ENCODE measurements at places on chromosomes 16 and 17. TPM values are rescaled to one million over a fixed set of nuclear protein-coding genes. Genes with fewer than 3 reads are reported as not detected.

DNA sequence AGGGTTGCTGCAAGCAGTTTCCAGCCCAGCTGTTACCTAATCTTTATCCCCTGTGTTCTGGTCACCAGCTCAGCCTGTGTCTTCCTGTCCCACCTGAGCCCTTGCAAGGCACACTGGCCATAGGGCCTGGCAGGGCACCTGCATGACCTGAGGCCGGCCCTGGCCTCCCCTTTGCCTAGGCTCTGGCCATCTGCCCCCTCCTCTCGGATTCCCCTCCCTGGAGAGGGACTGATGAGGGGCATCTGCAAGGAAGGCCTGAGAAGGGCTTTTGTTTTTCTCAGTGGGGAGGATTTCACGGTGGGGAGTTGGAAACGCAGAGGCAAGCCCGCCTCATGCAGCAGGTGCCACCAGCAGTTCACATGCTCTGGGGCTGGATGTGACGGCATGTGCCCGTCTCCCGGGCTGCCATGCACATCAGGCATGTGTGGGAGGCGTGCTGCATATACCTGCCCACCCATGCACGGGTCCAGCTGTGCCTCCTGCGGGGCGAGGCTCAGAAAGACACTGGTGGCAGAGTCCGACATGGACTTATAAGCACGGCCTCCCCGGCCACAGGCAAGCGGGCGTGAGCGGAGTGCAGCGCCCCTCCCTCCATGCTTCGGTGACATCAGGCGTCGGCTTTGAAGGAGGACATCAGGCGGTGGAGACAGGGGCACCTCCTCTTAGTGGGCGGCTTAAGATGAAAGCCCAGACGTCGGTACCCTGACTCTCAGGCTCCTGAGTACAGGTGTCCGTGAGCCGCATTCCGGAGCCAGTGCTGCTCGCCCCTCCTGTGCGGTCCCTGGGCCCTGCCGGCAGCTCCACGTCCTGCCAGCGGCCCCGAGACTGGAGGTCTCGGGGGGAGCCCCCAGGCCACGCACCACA lies 16.5 kb downstream of the ASPSCR1 start:
- DNase-seq = no peak

DNA sequence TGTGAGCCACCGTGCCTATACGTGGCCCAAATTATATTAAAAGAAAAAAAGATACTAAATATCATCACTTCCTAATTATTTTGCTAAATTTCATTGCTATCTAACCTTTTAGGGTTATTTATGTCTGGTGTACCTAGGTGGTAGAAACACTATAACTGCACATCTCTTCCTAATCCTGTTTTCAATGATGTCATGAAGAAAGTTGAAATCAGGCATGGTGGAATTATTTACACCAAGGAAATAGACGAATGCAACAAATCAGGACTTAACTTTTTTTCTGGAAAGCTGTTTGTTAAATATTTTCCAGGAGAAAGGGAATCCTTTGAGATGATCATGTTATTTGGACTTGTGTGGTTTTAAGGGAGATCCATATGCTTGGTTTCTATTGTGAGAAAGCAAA lies 39.2 kb upstream of the SKAP1 start:
- DNase-seq = no peak

- peak; percentile 12 for DNase-seq
These were observed 134.2 kb downstream of the ABCC1 start for GRCh38 chr16:16083421-16084156.

DNA sequence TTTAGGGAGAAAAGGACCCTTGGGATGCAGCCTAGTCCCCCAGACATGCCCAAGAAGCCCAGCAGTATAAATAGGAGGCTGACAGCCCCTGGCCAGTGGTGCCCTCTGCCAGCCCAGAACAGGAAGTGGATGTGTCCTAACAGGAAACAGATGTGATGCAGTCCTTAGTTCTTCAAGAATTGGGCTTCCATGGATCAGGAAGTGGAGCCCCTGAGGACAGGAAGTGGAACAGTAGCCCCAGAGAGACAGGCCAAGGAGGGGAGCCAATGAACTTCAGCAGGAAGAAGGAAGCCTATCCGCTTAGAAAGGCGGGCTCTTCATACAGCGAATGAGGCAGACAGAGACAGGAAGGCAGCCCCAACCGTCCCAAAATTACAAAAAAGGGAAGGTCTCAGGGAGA lies 7.2 kb downstream of the CTF1 start:
- DNase-seq = no peak

DNA sequence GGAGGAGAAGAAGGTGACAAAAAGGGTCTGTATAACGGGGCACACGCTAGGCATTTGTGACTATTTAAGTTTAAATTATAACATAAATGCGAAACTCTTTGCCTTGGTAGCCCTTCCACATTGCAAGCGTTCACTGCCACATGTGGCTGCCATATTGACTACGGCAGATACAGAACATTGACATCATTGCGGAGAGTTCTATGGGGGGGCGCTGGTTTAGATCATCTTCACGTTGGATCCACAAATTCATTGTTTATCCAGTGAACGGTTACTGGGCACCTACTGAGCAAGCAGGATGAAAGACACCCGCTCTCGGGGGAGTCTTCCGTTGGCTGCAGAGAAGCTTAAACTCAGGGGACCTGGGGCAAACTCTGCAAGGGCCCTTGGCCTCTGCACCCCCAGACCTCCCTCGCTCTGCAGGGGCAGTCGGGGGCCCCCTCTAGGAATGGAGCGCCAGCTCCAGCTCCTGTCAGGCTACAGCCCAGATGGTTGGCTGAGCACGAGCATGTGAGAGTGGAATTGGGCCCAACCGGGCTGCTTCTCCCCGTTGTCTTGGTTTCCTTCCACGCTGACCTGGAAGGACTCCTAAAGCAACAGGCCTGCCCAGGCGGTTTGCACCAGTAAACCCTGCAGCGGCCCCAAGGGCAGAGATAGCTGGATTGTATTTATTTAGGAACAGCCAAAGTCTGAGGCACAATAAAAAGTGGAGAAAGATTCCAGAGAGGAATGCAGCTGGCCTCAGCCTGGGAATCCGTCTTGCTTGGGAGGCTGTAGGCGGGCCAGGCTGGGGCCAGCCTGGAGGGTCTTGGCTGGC lies 172.2 kb downstream of the SEC14L1 start:
- peak; percentile 46 for DNase-seq

- no peak for DNase-seq
These were observed 549 bp downstream of the SLC26A11 start for GRCh38 chr17:80220736-80221215.

- no peak for DNase-seq
These were observed 119.8 kb downstream of the CCT6B start for GRCh38 chr17:34841467-34841866.

GRCh38 chr17:59620518-59621259 lies 994 bp downstream of the CLTC start:
- peak; percentile 24 for DNase-seq

- peak; percentile 24 for DNase-seq
These were observed 4.4 kb upstream of the ARMC7 start for GRCh38 chr17:75105126-75106080.

Gene ST6GALNAC1
- not detected for total RNA-seq

Gene PGAP6
- 56.5 TPM for total RNA-seq

Gene SMPD3
- total RNA-seq = 0.28 TPM

All from HFFc6 (cell line).